CD4-positive, alpha-beta T cell (primary cell): ENCODE measurements at places on chromosomes 11 and 22. TPM values are rescaled to one million over a fixed set of nuclear protein-coding genes. Genes with fewer than 3 reads are reported as not detected.
A peak's percentile ranks its signal among the peaks of the same experiment; 100 is the strongest.

The SAA1 gene
- not detected for total RNA-seq

The PMM1 gene
- 25.5 TPM for total RNA-seq

The OR52H1 gene
- total RNA-seq = not detected

The SLC17A6 gene
- total RNA-seq = not detected

The APOL1 gene
- total RNA-seq = 7.3 TPM

The TNRC6B gene
- 110 TPM for total RNA-seq

The SLC22A9 gene
- total RNA-seq = not detected

The TRPC6 gene
- total RNA-seq = not detected

The KMT5B gene
- 22.5 TPM for total RNA-seq

The XPNPEP3 gene
- 16.3 TPM for total RNA-seq

The P2RY2 gene
- not detected for total RNA-seq

- H3K4me3 ChIP-seq = no peak overlapping the region
- H3K4me1 ChIP-seq = peaks cover 58% of the 10 kb centered on the region
- H3K27me3 ChIP-seq = no peaks in the 10 kb centered on the region
- H3K27ac ChIP-seq = no peak overlapping the region
- no peak for DNase-seq
These were observed 52.4 kb downstream of the CD82 start for GRCh38 chr11:44617671-44618461.

GRCh38 chr22:23537416-23537815 lies 42.7 kb downstream of the IGLL1 start:
- H3K27ac ChIP-seq = no peak overlapping the region
- H3K27me3 ChIP-seq = no peaks in the 10 kb centered on the region
- no peak overlapping the region for H3K4me3 ChIP-seq
- peak; percentile 15 for DNase-seq
- peaks cover 6% of the 10 kb centered on the region for H3K4me1 ChIP-seq
- no peaks in the 10 kb centered on the region for H3K36me3 ChIP-seq

DNA sequence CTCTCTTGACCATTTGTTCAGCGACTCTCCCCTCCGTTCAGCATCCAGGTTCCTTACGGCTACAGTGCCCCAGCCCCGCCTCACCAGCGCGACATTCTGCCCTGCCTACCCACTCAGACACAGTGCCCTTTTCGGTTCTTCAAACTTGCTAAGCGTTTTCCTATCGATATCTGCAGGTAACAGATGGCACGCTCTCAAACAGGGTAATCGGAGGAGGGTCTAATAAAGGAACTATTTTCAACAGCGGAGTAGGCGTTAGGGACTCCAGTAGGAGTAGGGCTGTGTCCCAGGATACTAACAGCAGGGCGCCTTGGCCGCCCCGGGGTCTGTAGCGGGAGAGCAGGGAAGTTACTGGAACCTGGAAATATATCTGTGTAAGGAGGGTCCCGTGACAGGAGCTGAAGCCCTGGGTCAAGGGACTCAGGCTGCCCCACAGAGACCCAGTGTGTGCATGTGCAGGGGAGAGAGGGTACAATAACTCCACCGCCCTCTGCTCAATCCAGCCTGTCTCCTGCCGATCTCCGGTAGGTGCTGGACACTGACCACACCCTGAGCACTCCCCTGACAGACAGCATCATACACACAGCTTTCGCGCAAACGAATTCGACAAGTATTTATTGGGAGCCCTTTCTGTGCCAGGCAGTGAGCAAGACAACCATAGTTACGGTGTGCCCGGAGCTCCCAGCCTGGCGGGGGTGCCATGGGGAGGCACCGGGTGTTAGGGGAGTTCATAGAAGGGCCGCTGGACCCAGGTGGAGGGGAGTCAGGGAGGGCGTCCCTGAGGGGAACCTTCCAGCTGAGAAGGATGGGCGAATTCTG lies 2.1 kb downstream of the KLHL35 start:
- H3K27ac ChIP-seq = no peak overlapping the region
- no peak for DNase-seq
- peaks cover 30% of the 10 kb centered on the region for H3K4me1 ChIP-seq
- H3K4me3 ChIP-seq = peak overlapping the region; percentile 43

- no peaks in the 10 kb centered on the region for H3K4me1 ChIP-seq
- H3K36me3 ChIP-seq = no peaks in the 10 kb centered on the region
- no peak overlapping the region for H3K27ac ChIP-seq
- H3K4me3 ChIP-seq = no peak overlapping the region
These were observed 58.4 kb downstream of the MPPED1 start for GRCh38 chr22:43470253-43470652.

DNA sequence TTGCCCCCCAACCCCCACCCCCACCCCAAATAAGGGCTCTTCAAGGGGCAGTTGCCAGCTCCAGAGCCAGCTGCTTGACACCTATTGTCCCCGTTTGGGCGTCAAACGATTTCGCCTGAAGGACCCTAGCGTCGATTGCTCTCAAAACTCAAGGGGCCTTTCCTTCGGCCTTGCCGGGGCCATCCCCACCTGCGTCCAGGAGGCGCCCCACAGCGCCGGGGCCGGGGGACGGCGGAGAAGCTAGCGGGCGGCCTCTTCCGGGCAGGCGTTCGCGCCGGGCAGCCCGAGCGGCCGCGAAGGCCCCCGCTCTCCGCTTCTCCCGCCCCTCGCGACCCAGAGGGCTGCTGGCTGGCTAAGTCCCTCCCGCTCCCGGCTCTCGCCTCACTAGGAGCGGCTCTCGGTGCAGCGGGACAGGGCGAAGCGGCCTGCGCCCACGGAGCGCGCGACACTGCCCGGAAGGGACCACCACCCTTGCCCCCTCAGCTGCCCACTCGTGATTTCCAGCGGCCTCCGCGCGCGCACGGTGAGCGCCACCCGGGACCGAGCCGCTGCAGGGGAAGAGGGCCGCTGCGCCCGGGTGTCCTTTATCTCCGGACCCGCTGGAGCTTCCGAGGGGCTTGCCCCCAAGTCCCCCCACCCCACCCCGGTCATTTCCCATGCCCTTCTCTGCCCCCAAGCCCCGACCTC lies at the start of gene CAPRIN1:
Gene CAPRIN1, plus strand, starts transcription at position 383 of the 687 bp plus-strand sequence. CDS start 690 bp downstream, outside the sequence.
- H3K27ac ChIP-seq = peak within 1 kb of the TSS; percentile 98
- peaks cover 25% of the 10 kb centered on the region for H3K4me1 ChIP-seq
- H3K27me3 ChIP-seq = no peaks in the 10 kb centered on the region
- DNase-seq = peak; percentile 74
- peaks cover 6% of the 10 kb centered on the region for H3K36me3 ChIP-seq

DNA sequence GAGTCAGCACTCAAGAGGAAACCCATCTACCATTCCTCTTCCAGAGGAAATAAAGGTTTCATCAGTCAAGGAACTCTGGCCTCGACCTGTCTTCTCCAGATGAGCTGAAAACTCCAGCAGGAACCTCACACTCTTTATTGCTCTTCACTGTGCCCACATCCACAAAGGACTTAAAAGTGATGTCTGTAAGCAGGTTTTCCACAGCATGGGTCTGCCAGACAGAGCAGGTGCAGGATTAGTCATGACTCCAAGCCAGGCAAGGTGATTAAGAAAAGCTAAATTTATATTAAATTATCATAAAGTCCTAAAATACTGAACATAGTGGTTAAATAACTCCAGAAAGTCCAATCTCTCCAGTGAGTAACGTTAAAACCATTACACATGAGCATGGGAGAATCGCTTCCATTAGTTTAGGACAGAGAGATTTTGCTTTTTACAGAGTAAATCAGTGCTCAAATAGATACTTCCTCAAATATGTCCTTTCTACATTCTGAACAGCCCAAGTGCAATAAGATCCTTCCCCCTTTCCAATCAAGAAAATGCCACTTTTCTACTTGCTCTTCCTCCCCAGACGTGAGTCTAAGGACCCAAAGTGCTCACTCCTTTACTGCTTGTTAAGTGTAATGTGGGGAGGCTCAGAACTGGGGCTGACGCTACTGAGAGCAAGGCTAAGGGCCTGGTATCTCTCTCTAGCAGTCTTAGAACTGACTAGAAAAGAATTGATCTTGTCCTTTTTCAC lies 10.7 kb upstream of the CKAP5 start:
- no peak overlapping the region for H3K4me3 ChIP-seq
- H3K4me1 ChIP-seq = no peaks in the 10 kb centered on the region
- no peak overlapping the region for H3K27ac ChIP-seq
- no peaks in the 10 kb centered on the region for H3K27me3 ChIP-seq
- H3K36me3 ChIP-seq = no peaks in the 10 kb centered on the region

DNA sequence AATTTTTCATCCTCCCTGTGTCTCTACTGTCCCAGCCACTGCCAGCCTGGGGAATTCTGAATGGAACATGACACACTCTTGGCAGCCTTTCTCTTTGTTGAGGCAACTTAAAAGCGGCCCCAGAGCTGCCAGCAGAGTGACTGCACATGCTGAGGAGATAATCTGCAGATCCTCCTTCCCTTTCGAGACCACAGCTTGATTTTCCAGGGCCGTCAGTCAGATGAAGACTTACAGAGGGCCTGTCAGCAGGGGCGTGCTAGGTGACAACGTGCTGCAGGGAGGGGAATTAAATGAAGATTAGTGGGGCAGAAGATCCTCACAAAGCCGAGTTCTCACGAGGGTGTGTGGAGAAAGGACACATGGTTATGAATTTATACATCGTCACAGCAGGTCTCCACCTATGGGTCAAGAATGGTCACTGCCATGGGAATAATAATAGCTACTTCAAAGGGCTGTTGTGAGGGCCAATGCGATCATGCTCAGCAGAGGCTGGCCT lies 193.5 kb upstream of the PITPNB start:
- no peak overlapping the region for H3K27ac ChIP-seq
- no peak for DNase-seq
- H3K27me3 ChIP-seq = peaks cover 2% of the 10 kb centered on the region
- no peak overlapping the region for H3K4me3 ChIP-seq
- H3K4me1 ChIP-seq = no peaks in the 10 kb centered on the region

GRCh38 chr11:128304666-128305485 lies 282.5 kb downstream of the ETS1 start:
- no peaks in the 10 kb centered on the region for H3K36me3 ChIP-seq
- H3K27ac ChIP-seq = peak overlapping the region; percentile 78
- no peak for DNase-seq
- no peak overlapping the region for H3K4me3 ChIP-seq

- no peaks in the 10 kb centered on the region for H3K4me1 ChIP-seq
- no peak overlapping the region for H3K4me3 ChIP-seq
- H3K36me3 ChIP-seq = no peaks in the 10 kb centered on the region
- H3K27ac ChIP-seq = no peak overlapping the region
- no peak for DNase-seq
- H3K27me3 ChIP-seq = no peaks in the 10 kb centered on the region
These were observed 58.1 kb upstream of the PPP6R3 start for GRCh38 chr11:68402355-68403031.

GRCh38 chr22:44802956-44803355 lies 50.6 kb downstream of the ARHGAP8 start:
- no peaks in the 10 kb centered on the region for H3K4me1 ChIP-seq
- H3K27ac ChIP-seq = no peak overlapping the region
- H3K4me3 ChIP-seq = no peak overlapping the region
- H3K27me3 ChIP-seq = no peaks in the 10 kb centered on the region
- no peaks in the 10 kb centered on the region for H3K36me3 ChIP-seq

DNA sequence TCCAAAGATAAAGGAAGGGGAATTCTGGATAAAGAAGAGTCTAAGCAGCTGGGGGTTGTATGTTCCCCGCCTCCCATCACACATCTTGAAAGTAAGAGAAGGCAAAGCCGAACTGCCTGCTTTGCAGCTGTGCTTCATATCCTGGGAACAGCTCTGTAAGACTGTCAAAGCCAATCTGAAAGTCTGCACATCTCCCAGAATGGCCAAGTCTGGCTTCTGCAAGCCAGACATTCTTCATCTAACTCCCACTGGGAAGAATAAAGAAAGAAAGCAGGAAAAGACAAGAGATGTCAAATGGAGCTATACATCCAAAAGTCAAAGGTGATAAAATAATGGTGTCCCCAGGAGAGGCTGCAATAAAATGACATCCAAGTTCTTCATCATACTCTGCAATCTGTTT lies 15.4 kb downstream of the MORC2 start:
- no peak overlapping the region for H3K4me3 ChIP-seq
- H3K27ac ChIP-seq = no peak overlapping the region
- peaks cover 31% of the 10 kb centered on the region for H3K4me1 ChIP-seq
- no peak for DNase-seq
- no peaks in the 10 kb centered on the region for H3K27me3 ChIP-seq
- peaks cover 30% of the 10 kb centered on the region for H3K36me3 ChIP-seq

GRCh38 chr11:103850419-103851165 lies 185.8 kb upstream of the DDI1 start:
- no peaks in the 10 kb centered on the region for H3K4me1 ChIP-seq
- H3K27ac ChIP-seq = no peak overlapping the region
- H3K4me3 ChIP-seq = no peak overlapping the region
- H3K36me3 ChIP-seq = no peaks in the 10 kb centered on the region
- no peak for DNase-seq
- no peaks in the 10 kb centered on the region for H3K27me3 ChIP-seq

GRCh38 chr22:37740455-37741311 lies 43.8 kb downstream of the TRIOBP start:
- no peak overlapping the region for H3K27ac ChIP-seq
- no peak for DNase-seq
- H3K36me3 ChIP-seq = no peaks in the 10 kb centered on the region
- H3K27me3 ChIP-seq = no peaks in the 10 kb centered on the region

DNA sequence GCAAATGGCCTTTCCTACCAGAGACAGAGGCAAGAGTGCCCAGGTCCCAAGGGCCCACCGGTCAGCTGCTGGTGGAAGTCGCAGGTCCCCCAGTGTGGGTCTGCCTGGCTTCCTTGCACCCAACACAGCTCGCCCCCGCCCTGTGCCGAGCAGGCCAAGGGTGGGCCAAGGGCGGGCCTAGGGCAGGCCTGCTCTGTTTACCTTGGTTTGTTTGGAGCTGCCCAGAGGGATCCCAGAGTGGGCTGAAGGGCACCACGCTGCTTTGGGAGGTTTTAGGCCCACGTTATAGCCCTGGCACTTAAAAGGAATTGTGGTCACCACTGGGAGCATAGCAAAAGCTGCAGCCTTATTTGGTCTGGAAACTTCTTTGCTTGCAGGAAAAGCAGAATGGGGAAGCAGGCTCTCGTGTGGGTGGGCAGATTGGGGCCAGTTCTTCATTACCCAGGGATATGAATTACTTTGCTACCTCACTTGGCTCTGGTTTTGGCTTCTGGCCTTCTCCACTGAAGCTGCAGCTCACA lies 38.0 kb downstream of the MRGPRD start:
- no peak overlapping the region for H3K4me3 ChIP-seq
- no peaks in the 10 kb centered on the region for H3K4me1 ChIP-seq
- H3K36me3 ChIP-seq = peaks cover 24% of the 10 kb centered on the region
- no peak for DNase-seq
- no peaks in the 10 kb centered on the region for H3K27me3 ChIP-seq
- H3K27ac ChIP-seq = no peak overlapping the region

DNA sequence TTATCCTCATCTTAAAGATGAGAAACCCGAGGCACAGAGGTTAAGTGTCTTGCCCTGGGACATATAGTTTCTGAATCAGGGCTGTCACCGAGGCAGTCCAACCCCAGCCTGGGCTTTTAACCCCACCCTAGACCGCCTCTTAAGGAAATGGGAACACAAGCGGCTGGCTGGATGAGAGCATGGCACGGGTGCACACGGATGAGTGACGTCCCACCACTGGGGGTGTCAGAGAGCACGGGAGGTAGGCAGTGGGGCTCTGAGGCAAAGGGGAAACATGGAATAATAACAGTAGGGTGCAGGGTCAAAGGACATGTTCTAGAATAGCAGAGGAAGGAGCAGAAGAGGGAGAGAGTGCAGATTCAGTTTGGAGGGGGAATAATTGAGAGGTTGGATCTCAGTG lies 22.3 kb downstream of the PPFIBP2 start:
- no peak overlapping the region for H3K27ac ChIP-seq
- no peaks in the 10 kb centered on the region for H3K4me1 ChIP-seq
- no peaks in the 10 kb centered on the region for H3K27me3 ChIP-seq
- H3K36me3 ChIP-seq = no peaks in the 10 kb centered on the region
